ENCODE measurements at places on chromosomes 2 and 18.

- no peak for DNase-seq
Measured at GRCh38 chr2:132690664-132691303, 20.8 kb upstream of the LYPD1 start.

- DNase-seq, result no peak
Measured at GRCh38 chr2:64485961-64486360, 32.0 kb downstream of the LGALSL start.

DNA sequence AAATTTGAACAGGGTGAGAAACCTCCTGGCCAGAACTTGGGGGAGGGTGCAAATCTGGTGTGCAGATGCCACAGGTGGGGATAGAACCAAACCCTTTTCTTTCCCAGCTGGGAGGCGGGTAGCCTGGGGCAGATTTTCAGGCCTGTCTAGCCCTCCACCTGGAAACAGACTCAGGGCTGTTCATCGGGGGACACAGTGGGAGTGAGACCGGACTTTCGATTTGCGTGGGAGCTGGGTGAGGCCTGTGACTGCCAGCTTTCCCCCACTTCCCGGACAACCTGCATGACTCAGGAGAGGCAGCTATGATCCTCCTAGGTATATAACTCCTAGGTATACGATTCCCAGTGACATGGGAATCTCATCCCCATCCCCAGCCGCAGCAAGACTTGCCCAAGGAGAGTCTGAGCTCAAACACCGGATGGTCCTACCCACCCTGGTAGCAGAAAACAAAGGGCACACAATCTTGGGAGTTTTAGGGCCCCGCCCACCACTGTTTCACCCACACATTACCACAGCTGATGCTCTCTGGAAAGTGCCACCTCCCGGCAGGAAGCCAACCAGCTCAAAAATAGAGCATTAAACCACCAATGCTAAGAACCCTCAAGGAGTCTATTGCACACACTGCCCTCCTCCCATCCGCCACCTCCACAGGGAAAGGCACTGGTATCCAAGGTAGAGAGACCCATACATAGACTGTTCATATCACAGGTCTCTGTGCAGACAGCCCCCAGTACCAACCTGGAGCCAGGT lies 92.5 kb downstream of the BARD1 start:
- DNase-seq, result no peak

DNA sequence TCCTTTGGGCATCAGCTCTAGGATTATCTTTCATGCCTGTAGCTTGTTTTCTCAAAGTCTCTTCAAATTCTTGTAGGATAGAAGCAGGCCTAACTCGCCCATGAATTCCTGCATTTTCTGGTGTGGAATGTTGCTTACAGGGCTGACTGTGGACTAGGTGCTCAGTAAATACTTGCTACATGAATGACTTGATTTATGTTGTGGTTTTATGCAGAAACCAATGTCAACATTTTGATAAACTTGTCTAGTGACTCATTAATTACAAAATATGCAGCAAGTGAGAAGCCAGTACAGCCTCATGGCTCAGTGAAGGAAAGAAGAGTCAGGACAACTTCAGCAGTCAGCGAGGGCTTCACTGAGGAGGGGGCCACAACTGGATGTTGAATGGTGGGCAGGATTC lies 110.6 kb upstream of the SIX2 start:
- no peak for DNase-seq

GRCh38 chr2:188383158-188383557 lies 91.5 kb downstream of the GULP1 start:
- no peak for DNase-seq
